ENCODE measurements at places on chromosomes 2 and 18.

DNA sequence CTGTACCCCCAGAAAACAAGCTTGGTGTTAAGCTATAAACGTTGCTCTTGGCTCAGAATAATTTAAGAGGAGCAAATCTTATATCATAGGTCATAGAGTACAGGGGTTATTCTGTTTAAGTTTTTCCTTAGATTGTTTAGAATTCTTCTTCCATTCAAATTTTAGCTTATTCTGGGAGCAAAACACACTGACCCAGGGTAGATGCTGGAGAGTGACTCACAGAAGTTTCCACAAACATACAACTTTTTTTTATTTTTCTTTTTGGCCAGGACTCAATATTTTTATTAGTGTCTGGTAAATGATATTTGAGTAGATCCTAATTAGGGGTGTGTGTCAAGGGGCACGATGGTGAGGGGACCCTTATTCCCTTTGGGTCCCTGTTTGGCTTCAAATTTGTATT, 71.5 kb upstream of the PSME4 start:
- no peak for DNase-seq

GRCh38 chr2:186348200-186348599, 137.9 kb upstream of the ZC3H15 start:
- DNase-seq, result no peak

DNA sequence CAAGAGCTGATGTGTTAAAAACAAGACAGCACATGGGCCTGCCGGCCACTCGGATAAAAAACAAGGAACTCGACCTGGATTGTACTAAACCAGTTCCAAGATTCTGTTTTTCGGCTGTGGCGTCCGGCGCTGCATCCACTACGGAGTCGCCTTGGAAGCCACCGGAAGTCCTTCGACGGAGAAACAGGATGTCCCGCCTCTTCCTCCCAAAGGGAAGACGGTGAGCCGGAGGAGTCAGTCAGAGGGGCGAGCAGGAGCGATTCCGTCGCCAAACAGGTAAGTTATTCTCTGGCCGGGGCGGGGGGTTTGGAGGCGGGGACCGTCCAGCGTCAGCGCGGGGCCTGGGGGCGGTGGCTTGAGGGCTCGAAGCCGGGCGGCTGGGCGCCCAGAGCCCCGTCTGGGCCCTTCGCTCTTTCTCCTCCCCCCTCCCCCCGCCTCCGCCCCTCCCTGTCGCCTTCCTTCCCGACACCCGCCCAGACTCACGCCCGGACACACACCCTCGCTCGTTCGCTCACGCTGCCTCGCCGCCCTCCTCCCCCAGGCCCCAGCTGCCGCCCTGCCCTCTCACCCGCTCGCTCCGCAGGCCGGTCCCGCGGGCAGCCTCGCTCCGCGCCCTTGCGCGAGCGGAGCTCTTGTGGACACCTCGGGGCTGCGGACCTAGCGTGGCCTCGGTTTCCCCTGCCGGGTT, at the start of gene ZNF407:
TSS of gene ZNF407 (plus strand) at position 209 of the 688 bp plus-strand sequence. CDS start 33,150 bp downstream, outside the sequence.
- peak; percentile 85 for DNase-seq

GRCh38 chr18:79544386-79544963, 135.1 kb upstream of the CTDP1 start:
- no peak for DNase-seq

GRCh38 chr2:127563458-127564428, 28.3 kb downstream of the MYO7B start:
- DNase-seq, result no peak

- DNase-seq, result no peak
These were observed 49.4 kb downstream of the TWIST2 start for GRCh38 chr2:238897122-238897880.

- no peak for DNase-seq
These were observed 97.3 kb downstream of the RTP5 start for GRCh38 chr2:241966647-241967466.

DNA sequence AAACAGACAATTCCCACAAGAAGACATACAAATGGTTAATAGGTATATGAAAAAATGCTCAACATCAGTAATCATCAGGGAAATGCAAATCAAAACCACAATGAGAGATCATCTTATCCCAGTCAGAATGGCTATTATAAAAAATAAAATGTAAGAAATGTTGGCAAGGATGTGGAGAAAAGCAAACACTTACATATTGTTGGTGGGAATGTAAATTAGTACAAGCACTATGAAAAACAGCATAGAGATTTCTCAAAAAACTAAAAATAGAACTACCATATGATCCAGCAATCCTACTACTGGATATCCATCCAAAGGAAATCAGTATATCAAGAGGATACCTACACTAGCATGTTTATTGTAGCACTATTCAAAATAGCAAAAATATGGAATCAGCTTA, 186.6 kb downstream of the NOL4 start:
- DNase-seq, result no peak

- DNase-seq, result no peak
These were observed 62.2 kb downstream of the CLHC1 start for GRCh38 chr2:55169915-55170314.

- no peak for DNase-seq
These were observed 103.3 kb downstream of the EXOC6B start for GRCh38 chr2:72722492-72723070.

- DNase-seq, result no peak
These were observed 135.0 kb downstream of the LAMA3 start for GRCh38 chr18:23824240-23824639.

GRCh38 chr2:101805152-101806088, 107.9 kb downstream of the MAP4K4 start:
- no peak for DNase-seq
